Stimulated activated naive B cell treated with anti-CD40 and anti-IgM and Interleukin-4, amounts not matched to agents 10 μg/mL and 1 μg/mL and 100 μg/mL, for 72 hours (primary cell): ENCODE measurements at places on chromosomes 2 and 18.

DNA sequence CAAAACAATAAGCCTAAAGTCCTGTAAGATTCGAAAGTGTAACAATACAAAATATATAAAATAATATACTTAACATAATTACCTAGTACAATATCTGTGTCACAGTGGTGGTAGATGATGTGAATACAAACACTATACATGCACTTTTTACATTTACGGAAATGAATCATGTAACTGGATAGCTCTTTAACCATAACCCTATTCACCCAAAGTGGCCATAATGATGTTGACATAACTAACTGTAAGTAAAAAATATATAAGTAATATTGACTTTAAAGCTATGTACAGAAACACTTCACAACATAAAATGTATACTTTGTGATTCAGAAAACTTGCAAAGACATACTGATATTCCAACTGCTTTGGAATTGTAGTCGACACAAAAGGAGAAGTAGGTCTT is 616.9 kb upstream of the SLC8A1 start:
- no peak for DNase-seq

- no peak for DNase-seq
These were observed 55.5 kb downstream of the RPIA start for GRCh38 chr2:88746929-88747490.

GRCh38 chr2:144452169-144452988 is 67.5 kb downstream of the ZEB2 start:
- no peak for DNase-seq

- peak; percentile 72 for DNase-seq
These were observed 69.6 kb downstream of the POLR1A start for GRCh38 chr2:86035883-86036668.

GRCh38 chr2:190979906-190980629 is 33.9 kb downstream of the STAT1 start:
- DNase-seq: no peak

- DNase-seq: no peak
These were observed 127.5 kb downstream of the RDH14 start for GRCh38 chr2:18432999-18433398.

- DNase-seq: no peak
These were observed 2.8 kb downstream of the ABCB6 start for GRCh38 chr2:219215871-219216534.

DNA sequence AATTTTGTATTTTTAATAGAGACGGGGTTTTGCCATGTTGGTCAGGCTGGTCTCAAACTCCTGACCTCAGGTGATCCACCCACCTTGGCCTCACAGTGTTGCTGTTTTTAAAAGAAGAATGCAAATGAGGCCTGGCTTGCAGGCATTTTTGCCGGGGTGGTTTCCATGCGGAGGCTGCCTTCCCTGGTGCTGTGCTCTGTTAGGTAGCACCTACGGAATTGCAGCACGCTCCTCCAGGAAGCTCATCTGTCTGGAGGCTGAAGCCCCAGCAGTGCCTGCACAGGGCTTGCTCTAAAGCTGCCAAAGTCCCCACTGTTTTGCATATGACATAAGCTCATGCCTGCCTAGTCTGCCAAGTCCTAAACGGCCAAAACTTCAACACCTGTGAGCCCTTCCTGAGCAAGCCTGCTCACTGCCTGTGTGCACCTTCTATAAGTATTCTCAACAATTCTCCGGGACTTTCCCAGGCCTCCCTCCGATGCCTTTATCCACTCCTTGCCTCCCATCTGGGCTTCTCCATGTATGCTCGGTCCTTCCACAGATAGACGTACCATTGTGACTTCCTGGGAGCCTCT is 551.3 kb upstream of the RAB6C start:
- DNase-seq: no peak

- no peak for DNase-seq
These were observed 6.8 kb upstream of the LAMA3 start for GRCh38 chr18:23682472-23682871.

- no peak for DNase-seq
These were observed 14.9 kb downstream of the ELMOD3 start for GRCh38 chr2:85369500-85369899.

DNA sequence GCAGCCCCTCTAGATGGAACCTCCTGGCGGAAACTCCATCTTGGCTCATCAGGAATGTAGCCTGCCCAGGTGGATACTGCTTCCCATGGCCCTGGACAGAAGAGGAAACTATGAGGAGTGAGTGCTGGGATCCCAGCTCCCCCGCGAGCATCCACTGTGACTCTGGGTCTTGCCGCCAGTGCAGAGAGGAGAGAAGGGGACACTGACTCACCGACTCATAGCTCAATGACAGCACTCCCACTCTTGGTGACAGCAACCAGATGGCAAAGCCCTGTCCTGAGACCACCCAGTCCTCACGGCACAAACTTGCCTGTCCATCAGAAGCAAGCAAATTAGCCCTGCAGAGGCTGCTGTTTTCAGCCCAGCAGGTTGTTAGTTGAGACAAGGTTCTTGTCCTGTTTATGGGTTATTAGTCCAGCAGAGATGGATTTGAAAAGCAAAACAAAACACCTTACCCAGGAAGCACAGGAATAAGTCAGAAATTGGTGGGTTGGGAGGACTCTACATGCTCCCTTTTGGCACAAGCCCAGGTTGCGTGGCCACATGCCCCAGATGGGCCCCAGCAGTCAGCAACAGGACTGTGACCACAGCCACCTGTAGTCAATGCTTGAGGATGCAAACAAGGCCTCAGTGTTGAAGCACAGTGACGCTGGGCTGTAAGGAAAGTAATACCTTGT is 111.5 kb upstream of the GLI2 start:
- DNase-seq: no peak

DNA sequence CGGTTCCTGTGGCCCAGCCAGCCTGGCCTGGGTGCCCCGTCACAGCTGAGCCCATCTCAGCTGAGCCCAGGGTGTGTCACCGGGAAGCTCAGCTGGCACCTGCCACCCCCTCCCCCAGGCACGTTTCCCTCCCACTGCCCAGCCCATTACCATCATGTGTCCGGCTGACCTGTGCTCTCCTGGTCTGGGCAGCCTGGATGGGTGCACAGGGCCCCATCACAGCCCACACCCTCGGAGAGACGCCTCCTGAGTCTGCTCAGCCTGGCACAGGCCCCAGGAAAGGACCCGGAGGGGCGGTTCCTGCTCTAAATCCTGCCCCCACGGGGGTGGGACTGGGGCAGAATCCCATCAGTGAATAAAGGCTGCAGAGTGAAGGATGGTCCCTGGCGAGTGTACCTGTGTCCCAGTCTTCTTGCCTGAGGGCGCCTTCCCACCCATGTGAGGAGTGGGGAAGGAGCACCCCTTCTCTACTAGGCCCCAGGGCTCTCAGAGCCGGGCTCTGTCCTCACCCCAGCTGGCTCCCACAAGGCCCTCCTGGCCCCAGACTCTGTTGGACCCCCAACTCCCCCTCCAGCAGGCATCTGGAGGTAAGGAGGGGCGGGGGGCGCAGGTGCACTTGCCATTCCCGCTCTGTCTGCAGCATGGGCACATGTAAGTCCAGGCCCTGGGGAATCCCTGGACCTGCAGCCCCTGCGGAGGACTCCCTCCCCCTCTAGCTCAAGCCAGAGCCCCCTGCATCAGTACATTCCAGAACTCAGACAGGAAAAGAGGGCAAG is 21.2 kb downstream of the GPC1 start:
- DNase-seq: no peak

DNA sequence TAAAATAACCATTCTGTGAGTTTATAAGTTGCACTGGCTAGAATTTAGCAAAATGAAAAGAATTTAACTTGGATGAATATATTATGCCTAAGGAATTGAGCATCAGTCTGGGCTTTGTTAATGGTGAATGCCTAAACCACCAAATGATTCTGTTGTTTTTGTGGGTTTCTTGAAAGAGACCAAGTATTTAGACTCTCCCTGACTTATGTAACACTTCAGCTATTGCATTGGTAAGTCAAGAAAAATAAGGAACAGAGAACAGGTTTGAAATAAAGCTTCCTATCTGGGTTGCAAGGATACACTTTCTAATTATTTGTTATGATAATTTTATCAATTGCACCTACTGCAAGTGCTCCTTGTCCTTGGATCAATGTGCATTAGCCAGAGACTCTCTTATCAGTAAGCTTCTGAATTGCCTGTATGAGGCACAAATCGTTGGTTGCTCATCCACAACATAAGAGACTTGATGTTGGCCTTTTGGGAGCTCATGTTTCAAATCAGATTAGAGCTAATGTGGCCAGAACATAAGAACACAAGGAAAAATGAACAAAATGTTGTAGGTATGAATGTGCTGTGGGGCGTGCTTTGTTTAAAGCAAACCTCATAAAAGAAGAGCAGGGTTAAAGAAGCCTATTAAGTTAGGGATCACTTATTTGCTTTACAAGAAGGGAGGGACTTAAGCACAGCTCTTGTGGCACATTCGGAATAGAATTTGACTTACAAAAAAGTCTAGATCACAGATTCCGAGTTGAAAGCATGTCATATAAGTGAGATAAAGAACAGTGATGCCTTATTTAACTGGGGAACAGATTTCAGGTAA is 37.2 kb downstream of the PRKCE start:
- no peak for DNase-seq

- no peak for DNase-seq
These were observed 128.7 kb downstream of the NCKAP5 start for GRCh38 chr2:133439565-133439920.

DNA sequence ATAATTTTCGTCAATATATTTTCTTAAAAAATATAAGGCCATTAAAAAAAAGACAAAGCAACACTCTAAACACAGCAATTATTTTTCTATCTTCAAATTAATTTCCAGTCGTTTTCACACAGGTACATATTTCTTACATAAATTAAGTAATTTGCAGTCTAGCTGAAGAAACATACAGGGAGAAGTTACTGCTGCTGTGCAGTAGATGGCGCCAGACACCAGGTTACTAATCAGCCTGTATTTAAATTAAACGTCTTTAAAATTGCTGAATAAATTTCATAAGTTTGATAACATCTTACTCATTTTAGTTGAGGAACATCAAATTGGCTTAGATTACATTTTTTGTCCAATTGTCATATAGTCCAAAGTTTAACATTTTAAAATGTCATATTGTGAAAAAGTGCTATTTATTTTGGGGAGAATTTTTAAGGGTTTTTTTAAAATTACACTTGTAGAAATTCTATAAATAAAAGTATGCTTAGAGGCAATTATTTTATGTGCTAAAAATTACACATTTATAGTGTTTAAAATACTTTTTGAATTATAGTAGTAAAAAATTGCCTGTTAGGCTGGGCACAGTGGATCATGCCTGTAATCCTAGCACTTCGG is 88.4 kb downstream of the PMAIP1 start:
- no peak for DNase-seq

DNA sequence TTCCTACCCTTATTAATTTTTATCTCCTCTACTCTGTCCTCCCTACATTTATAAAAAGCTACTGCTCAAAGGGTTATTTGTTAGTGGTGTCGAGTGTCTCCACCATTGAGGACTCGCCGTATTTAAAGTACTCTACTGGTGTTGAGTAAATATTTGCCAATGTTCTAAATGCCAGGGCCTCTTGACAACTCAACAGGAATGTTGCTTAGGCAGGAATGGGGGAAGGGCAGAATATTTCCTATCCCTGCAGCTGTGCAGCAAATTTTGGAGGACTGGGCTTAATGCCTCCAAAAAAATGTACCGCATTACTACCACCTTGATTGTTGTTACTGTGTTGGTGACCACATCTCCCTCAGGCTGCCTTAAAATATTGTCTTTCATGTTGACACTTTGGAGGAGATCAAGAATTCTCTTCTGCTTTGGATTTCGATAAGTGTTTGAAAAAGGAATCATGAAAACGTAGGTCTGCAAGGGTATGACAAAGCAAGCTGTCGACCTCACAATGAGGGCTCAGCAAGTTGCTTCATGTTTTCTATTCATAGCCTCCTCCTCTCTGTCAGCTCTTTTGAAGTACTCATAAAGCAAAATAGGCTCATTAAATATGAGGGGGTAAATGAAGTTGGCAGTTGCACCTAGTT is 84.3 kb downstream of the EFEMP1 start:
- DNase-seq: no peak

DNA sequence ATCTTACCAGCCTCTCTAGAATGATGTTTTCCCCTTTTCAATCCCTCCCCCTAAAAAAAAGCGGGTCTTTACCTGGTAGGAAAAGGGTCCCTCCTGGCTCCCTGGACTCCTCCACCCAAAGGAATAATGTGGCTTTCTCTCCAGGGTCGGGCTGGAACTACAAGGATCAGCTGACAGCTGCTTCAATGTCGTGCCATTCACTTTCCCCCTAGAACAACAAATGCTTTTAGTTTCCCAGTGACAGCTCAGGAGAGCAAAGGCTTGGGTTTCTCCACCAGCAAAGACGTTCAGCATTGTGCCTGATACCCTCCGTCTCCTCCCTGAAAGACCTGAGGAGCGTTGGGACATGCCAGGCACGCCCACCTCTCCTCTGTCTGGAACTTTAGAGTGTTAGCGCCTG is 173.8 kb upstream of the SIX3 start:
- no peak for DNase-seq

DNA sequence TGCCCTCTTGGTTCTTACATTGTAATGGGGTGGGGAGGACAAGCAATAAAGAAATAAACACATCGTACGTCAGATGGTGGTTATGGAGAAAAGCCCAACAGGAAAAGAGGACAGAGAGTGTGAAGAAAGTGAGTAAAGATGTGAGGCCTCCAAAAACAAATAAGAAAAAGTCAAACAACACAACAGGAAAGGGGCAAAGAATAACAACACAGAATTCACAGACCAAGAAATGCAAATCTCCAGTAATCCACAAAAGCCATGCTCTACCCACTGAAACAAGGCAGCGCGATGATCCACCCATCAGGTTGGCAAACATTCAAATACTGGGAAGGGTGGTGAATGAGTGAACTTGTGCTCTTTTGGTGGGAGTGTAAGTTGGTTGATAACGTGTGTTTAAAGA is 16.7 kb upstream of the DUSP2 start:
- DNase-seq: no peak

DNA sequence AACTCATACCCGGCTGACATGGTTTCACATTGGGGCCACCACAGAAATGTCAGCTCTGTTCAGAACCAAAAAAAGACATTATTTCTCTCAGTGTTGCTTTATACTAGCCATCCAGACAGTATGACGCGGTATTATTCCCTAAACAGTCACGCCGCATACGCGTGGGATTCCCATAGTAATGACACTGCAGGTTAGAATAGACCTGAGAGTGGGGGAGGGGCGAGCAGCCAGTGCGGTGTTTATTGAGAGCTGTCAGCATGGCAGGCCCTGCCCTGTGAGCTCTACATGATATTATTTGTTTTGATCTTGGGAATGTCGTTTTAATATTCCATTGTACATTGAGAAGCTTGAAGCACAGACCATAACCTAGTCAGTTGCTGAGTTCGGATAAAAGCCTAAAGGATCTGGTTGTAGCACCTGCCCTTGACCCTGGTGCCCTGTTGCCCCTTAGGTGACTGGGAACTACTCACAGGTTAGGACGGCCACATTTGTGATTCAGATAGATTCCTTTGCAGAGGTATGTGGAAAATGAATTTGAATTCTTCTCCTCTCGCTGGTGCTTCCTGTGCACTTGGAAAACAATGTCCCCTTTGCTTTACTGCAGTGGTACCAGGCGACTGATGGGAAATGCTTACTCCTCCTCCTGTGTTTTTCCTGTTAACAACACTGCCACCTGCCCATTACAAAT is 150.1 kb downstream of the ARHGAP28 start:
- no peak for DNase-seq

- DNase-seq: no peak
These were observed 12.1 kb downstream of the ANKRD23 start for GRCh38 chr2:96831679-96832078.
